ENCODE measurements at places on chromosomes 7 and 10.
A peak's percentile ranks its signal among the peaks of the same experiment; 100 is the strongest.

GRCh38 chr7:1883031-1883761 lies 213.1 kb downstream of the ELFN1 start:
- peak; percentile 79 for DNase-seq

DNA sequence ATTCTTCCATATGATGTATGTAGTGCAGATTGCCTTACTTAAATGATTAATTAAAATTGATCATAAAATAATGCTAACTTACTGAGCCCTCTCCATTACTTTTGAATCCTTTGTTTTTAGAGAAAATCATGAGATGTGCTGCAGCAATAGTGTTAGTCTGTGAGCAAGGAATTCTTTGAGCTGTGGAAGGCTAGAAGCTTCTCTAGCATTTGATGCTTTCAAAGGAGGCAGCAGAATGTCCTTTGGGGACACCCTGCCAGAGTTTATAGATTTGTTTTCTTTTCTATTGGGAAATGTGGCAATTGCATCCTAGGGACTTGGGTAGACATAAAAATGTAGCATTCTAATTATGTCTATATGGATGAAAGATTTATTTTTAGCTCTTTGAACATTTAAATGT lies 284.1 kb upstream of the SMIM30 start:
- DNase-seq: no peak

GRCh38 chr7:112267944-112268691 lies 61.6 kb downstream of the ZNF277 start:
- DNase-seq: no peak

GRCh38 chr10:129612481-129613109 lies 145.6 kb downstream of the MGMT start:
- no peak for DNase-seq

GRCh38 chr10:63313066-63313717 lies 152.6 kb downstream of the JMJD1C start:
- no peak for DNase-seq

DNA sequence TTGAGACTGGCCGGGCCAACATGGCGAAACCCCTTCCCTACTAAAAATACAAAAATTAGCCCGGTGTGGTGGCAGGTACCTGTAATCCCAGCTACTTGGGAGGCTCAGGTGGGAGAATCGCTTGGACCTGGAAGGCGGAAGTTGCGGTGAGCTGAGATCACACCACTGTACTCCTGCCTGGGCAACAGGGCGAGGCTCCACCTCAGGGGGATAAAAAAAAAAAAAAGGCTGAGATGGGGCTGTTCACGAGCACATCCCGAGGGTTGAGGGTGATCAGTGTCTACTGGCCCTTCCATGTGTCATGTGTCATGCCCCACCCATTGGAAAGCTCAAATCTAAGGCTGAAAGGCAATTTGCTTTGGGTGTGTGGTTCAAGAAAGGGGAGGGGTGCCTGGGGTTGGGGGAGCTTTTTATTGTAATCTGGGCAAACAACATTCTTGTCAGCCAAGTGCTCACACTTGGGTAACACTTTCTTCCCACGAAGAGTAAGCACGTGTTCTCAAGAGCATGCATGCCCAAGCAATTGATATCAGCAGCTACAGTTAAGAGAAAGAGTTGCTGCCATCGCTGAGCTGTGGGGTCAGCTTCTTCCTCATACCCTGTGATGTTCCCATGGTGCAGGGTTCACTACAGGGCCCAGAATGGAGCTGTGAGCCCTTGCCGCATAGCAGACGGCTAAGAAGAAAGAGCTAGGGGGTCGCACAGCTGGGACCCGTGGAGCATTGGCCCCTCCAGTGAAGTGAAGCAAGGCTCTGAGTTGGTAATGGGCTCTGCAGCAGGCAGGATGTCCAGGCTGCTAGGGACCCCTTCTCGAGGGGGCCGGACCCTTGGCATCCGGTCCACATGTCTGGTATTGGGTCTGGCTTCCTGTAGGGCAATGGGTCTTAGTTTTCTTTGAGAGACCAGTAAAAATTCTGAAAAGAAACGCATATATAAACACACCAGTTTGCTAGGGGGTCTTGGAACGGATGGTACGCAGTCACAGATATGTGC lies 9.9 kb upstream of the ACSL5 start:
- no peak for DNase-seq

DNA sequence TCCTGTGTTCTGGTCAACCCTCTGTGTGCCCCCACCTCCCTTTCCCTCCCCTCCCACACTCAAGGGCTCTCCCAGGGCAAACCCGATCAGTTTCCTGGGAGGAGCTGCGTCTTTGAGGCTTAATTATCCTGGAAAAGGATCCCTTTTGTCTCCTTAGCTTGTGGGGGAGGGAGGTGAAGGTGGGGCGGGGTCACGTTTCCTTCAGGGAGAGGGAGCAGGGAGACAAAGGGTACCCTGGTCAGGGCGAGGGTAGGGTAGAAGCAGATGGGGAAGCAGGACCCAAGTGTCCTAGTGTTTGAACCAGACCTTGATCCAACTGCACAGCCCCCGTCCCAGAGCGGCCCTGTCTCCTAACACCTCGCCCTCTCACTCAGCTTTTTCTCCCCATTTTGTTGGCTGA lies 90.1 kb downstream of the HIF1AN start:
- no peak for DNase-seq

DNA sequence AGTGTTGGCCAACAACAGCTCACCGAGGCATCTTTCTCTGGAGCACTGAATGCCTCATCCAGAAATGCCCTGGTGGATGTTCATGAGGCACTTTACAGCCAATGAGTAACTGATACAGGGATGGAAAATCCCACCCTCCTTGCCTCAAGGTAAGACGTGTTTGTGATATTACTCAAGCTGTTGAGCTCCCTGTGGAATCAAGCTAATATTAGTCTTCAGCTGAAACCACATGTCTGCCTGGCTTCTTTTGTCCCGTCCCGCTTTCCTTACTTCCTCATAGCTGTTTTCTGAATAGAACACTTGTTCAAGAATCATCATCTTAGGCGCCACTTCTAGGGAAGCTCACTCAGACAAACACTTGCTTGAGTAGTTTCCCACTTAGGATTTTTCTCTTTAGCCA lies 422.4 kb downstream of the INHBA start:
- DNase-seq: no peak

DNA sequence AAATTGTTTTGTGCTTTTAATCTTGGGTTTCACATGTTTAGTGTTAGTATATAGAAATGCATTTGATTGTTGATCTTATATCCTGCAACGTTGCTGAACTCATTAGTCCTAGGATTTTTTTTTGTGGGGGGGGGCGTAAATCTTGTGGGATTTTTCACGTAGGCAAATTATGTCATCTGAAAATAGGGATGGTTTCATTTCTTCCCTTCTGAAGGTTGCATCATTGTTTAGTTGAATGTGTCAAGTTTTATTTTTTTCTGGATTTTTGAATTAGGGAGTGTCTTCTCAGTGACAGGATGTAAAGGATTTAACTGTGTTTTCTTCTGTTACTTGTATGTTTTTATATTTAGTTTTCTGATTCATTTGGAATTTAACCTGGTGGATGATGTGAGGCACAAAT lies 26.7 kb downstream of the MKLN1 start:
- no peak for DNase-seq

DNA sequence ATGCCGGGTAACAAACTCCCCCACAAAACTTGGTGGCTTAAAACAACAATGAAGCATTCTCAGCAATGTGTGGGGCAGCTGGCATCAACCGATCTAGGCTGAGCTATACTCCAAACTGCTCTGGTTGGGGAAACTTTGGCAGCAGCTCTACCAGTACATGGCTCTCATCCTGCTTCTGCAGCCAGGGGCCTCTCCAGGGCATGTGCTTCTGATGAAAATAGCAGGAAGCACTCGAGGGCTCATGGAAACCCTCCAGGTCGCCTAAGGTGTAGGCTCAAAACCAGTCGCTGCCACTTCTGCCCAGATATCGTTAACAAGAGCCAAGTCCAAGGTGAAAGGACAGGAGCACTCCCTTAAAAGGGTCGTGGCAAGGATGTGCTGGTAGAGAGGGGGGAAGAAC lies 134.1 kb downstream of the TEX36 start:
- DNase-seq: no peak

- DNase-seq: no peak
Measured at GRCh38 chr7:16791071-16791470, 13.7 kb downstream of the AGR2 start.

- no peak for DNase-seq
Measured at GRCh38 chr10:122116331-122116730, 127.4 kb downstream of the TACC2 start.

- no peak for DNase-seq
Measured at GRCh38 chr10:17250736-17251135, 22.7 kb downstream of the VIM start.

DNA sequence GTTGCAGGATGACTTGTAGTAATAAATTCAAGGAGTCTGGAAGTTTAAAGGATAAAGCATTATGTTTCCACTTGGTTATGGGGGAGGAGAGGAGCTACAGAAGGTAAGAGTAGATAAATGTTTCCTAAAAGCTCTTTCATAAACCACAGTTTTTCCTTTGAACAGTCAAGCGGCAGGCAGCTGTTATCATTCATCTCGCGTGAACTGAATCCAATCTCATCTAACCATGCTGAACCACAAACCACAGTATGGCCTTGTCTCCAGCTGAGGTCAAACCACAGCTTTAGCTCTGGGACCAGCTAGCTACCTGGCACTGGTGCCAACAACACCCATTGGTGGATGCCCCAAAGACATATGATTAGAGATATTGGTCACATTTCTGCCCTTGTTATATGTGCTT lies 63.3 kb downstream of the NOC3L start:
- peak; percentile 42 for DNase-seq

DNA sequence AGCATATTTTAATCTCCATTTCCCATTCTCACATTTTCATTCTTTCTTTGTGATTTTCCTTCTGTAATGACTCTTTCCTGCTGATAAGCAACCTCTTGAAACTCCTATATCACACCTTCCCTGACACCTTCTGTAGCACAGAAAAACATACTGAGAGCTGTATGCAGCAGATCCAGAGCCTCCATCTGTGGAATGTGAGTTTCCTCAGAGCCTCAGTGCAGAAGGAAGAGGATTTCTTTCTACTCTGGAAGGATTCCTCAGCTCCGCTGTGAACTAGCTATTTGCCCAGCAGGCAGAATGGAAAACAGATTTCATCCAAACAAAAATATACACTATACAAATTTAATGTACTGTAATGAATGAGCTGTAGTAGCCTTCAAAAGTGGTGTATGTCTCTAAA lies 841.3 kb upstream of the ZWINT start:
- no peak for DNase-seq

DNA sequence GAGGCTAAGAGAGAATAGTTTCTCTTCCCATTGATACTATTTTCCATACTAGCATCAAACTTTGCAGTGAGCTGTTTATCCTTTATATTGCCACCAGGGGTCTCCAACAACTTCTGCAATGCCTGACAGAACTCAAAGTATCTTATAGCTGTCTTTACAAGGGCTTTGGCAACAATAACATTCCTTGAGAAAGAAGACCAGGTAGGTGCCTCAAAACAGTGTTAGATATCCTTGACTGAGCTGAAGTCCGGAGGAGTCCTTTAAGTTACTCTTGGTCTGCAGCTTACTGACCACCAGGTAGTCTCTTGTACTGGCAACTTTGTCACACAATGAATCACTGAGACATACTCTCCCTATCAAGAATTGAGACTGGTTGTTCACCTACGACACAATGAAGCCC lies 30.0 kb upstream of the TES start:
- no peak for DNase-seq

DNA sequence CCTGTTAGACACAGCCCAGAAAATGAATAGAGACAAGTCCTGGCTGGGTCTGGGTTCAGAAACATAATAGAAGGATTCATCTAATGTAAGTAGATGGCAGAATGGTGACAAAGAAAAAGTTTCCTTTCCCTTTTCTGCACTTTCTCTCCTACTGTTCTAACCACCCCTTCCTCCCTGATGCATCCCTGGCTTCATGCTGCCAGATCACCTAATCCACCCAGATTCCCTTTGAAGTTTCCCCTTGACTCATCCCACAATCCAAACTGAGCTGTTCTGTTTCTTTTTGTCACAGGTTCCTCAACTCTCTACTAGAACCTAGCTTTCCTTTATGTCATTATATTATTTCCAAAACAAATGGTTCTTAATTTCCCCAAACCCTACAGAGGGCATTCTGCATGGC lies 1.1 kb upstream of the MACC1 start:
- no peak for DNase-seq

DNA sequence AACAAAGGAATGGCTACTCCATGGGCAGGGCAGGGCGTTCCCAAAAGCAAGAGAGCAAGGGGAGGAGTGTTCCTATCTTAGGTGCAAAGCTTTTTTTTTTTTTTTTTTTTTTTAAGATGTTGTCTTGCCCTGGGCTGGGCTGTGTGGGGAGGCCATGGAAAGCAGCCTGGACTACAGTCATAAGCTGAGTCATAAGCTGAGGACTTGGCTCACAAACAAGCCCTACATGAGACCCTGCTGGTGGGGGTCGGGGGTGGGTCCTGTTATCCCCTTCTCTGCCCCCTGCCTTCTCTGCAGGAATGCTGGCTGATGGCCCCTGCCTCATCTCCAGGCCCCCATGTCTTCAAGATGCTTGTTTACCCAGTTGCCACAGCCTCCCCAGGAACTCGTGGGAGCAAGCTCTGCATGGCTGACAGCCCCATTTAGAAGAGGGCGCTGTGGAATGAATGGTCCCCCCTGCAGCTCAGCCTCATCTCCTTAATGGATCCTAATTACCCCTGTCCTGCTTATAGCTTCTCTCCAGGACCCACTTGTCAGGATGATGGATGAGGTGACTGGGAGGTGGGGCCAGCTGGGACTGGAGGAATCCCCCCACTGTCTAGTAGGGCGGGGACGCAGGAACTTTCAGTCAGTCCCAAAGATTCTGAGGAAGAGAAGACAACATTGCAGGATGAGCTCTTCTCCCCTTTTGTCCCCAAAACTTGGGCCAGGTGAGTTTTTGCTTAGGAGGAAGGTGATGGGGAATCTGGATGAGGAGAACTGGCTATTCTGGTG lies 340.8 kb upstream of the PODXL start:
- peak; percentile 69 for DNase-seq

- DNase-seq: no peak
Measured at GRCh38 chr10:62779487-62780248, 24.9 kb upstream of the ADO start.

GRCh38 chr10:101576211-101576863 lies 11.7 kb downstream of the POLL start:
- DNase-seq: no peak

- no peak for DNase-seq
Measured at GRCh38 chr7:132654150-132654549, 77.9 kb upstream of the PLXNA4 start.

GRCh38 chr7:117972606-117973005 lies 99.4 kb upstream of the CTTNBP2 start:
- DNase-seq: no peak

GRCh38 chr7:151678227-151678604 lies 158.5 kb upstream of the RHEB start:
- DNase-seq: no peak

Measured in stromal cell of bone marrow (primary cell).